ENCODE measurements at places on chromosomes 13 and 19.

DNA sequence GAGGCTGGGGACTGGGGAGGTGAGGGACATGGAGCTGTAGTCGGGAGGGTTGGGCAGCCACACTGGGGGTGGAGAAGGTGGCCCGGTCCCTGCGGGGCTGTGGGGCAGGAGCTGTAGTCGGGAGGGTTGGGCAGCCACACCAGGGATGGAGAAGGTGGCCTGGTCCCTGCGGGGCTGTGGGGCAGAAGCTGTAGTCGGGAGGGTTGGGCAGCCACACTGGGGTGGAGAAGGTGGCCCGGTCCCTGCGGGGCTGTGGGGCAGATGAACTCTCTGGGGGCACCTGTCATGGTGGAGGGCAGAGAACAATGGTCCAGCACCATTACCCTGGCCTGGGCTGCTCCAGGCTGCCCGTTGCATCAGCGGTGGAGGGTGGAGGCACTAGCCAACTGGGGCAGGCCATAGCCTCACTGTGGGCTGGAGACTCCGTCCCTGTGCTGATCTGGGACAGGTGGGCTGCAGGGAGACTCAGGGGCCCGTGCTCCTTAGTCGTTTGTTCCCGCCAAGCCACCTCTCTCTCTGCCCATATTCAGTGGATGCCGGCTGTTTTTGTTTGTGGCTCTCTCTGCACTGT lies 51.4 kb downstream of the ATP11A start:
- DNase-seq: no peak

DNA sequence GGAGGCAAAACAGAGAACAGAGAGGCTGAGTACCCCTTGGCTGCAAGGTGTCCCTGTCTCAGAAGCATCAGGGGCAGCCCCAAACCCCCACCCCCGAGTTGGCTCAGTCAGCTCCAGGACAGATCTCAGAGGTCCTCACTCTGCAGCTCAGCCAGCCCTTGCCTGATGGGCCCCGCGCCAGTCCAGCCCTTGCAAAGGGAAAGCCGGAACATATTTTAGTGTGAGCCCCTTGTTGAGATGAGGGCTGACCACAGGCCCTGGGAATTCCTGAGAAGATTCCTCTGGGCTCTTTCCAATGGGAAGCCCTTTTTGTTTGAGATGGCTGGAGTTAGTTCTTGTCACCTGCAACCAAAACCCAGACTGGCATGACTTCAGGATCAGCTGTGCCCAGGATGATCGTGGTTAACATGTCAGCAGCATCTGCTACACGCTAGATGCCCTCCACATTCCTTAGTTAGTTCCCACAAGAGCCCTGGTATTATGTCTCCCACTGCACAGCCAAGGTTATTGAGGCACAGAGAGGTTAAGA lies 33.9 kb upstream of the CCNE1 start:
- DNase-seq: no peak

- DNase-seq: no peak
Measured at GRCh38 chr13:94030415-94031119, 448.9 kb downstream of the DCT start.

DNA sequence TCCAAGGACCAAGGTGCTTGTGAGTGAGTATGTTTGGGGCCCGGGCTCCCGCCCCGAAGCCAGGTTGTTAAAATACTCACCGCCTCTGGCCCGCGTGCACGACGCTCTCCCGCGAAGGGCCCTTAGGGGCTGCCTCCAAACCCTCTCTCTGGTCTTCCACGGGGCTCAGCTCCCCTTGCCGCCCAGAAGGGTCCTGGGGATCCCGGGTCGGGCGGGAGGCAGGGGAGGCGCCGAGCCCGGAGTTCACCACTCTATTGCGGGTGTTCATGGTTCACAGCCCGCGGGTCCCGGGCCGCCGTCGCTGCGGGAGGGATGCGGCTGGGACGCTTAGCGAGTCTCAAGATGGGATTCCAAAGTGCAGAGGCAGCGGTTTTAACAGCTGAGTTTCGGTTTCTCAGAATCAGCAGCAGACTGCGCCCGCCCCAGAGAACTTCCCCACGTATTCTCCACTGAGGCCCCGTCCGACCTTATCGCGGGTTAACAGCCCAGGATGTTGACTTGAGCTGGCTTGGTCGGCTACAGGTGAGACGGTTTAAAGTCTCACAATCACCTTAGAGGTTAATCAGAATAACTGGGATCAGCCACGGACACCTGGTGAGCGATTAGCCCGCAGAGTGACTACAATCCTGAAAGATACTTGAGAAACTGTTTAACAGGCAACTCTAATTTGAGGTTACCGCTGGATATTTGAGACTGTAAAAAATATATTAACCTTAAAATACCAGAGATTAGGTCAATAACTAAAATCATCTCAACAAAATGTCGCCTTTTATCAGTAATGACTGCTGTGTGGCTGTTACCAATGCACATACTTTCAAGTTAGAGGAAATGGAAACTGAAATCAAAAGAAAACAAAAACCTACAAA lies at the start of gene EPSTI1:
EPSTI1 (minus strand) TSS at position 344 of the 866 bp plus-strand sequence; CDS start at position 268, 76 bp downstream.
- peak; percentile 57 for DNase-seq

- no peak for DNase-seq
Measured at GRCh38 chr19:10339977-10340376, 553 bp upstream of the ICAM3 start.

DNA sequence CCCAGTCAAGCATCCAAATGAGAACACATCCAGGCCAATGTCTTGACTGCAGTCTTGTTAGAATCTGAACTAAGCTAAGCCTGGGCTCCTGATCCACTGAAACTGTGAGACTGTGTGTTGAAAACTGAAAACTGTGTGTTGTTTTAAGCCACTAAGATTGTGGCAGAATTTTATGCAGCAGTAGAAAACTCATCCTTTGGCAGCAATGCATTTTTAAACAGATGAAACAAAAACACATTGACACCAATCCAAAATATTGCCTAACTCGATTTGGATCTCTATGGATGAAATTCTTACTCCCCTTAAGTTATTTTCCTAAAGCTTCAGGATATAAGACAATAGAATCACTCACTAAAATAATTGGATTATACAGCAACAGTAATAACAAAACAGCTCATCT lies 202.3 kb upstream of the KLF12 start:
- no peak for DNase-seq

DNA sequence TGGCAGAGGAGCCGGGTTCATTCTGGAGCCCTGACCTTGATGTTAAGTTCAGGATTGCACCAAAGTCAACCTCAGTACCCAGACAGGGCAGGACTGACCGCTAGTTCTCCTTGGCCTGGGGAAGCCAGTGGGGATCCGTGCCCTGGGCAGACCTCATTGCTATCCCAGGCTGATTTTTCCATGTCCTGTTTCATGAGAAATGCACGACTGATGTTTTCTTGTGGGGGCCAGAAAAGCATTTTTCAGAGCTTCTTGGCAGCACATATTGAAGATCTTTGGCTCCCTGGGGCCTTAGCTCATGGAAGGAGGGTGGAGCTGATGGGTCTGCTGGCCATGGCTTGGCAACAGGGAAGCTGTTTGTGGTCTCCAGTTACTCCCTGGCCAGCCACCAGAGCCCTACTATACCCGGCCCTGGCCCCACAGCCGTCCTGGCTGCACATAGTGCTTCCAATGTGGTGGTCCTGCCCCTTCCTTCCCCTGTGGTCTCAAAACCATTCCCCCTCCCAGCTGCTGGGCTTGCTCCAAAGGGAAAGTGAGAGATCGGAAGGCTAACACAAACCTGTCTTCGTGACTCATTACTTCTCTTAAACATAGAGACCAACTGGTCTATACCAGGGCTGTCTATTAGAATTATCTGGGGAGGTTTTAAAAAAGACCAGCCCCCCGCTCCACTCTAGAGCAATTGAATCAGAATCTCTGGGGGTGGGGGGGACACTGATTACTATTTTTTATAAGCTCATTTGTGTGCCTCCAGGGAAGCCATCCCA lies 11.2 kb downstream of the IL17D start:
- DNase-seq: no peak

DNA sequence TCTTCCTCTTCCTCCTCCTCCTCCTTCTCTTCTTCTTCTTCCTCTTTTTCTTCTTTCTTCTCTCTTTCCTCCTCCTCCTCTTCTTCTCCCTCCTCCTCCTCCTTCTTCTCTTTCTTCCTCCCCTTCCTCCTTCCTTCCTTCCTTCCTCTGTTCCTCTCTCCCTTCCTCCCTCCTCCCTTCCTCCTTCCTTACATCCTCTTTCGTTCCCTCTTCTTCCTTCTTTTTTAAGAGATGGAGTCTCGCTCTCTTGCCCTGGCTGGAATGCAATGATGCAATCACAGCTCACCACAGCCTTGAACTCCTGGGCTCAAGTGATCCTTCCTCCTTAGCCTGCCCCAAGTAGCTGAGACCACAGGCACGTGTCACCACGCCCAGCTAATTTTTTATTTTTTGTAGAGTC lies 13.2 kb downstream of the EHD2 start:
- no peak for DNase-seq

DNA sequence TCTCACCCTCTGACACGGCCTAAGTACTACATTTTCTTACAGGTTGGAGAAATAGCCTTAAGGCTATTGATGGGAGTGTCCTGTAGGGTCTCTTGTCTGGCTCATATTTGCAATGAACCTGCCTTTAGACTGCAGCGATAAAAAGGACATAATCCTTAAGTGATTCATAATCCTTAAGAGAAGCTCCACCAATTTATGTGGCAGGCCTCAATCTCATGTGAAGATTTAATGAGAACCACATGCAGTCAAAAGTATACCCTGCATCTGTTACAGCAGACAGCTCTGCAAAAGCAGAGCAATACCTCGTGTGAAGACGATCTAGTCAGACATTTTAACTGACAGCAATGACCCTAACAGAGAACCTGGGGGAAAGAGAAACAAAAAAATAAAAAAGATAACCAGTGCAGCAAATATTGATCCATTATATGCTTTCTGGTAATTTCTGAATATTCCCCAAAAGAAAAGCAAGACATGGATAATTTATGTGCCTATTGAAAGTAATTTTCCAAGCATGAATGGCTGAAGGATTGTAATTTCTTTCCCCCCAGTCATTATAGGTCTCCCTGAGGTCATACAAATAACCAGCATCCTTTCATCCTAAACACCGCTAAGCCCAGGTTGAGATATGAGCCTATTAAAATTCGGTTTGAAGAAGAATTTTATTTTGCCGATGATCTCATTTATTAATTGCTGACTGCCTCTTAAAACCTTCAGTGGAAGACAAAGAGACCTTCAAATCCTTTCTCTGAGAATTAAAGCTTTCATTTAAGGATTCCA lies 321.8 kb upstream of the NBEA start:
- no peak for DNase-seq

- DNase-seq: no peak
Measured at GRCh38 chr13:54194233-54195024, 1165.8 kb downstream of the OLFM4 start.

Data from activated T-helper 1 cell treated with Interleukin-2 at 50 U/mL for 16 hours (primary cell).